ENCODE measurements at places on chromosomes 4 and X.

GRCh38 chr4:61555789-61556188, 355.7 kb downstream of the ADGRL3 start:
- DNase-seq: no peak

DNA sequence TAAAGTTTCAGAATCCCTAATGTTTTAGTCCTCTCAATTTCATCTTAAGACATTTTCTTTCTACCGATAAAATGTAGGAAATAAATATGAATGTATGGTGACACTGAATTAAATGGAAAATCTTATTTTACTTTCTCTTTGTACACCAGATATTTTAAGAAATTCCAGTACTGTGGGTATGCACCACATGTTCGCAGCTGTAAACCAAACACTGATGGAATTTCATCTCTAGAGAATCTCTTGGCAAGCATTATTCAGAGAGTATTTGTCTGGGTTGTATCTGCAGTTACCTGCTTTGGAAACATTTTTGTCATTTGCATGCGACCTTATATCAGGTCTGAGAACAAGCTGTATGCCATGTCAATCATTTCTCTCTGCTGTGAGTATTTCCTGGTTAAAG, 26.9 kb downstream of the C4orf46 start:
- DNase-seq: no peak

DNA sequence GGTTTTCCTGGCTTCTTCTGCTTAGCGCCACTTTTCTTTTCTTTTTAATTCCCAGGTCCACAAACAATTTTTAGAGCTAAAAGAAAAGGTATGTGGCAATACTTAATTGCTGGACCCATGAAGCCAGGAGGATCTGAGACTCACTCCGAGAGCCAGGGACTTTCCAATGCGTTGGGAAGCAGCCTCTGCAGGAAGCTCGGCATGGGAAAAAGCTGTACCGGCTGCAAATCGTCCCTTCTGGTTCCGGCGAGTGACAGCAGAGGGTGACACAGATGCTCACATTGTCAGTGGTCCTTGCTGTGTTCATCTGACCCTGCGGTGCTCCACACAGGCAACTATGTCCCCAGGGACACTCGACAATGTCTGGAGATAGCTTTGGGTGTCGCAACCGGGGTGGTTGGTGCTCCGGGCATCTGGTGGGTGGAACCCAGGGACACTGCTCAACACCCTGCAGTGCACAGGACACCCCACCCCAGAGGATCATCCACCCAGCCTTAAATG, 164.0 kb downstream of the PRKX start:
- no peak for DNase-seq

- DNase-seq: no peak
Observed at GRCh38 chr4:61985426-61985825, 785.3 kb downstream of the ADGRL3 start.

DNA sequence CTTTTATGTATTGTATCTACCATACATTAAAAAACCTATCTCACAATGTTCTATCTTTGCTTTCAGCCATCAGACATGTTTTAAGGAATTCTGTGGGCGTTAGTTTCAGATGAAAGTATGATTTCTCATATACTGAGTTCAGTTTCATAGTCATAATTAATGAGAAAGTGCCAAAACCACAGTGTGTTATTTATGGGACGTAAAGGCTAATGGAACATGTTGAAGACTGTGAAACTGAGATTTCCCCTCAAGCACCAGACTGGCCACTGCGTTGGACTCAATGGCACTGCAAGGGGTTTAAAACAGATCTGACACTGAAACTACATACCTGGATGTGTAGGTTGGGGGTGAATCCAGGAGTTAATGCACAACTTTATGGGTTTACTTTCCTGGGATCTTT, 32.0 kb downstream of the F8 start:
- no peak for DNase-seq

DNA sequence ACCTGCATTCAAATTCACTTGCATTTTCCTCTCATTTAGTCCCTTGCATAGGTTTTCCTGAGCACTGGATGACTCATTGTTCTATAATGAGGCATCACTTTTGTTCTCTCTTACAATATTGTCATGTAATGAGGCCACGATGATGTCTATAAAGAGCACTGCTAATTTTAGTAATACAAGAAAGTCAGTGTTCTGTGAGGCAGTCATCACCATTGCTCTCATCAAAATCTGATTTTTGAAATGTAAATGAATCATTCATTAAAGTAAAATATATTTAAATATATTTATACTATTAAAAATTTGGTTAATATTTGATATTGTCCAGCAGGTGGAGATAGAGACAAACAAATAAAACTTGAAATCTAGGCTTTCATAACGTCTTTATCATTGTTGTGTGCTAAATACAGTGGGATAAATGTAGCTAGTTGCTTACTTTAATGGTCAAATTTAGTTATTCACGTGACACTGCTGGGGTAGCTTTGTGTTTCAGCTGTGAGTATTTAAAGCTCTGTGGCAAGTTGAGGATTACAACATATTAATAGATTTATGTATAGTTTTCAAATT, 15.4 kb downstream of the HMGB2 start:
- DNase-seq: no peak

DNA sequence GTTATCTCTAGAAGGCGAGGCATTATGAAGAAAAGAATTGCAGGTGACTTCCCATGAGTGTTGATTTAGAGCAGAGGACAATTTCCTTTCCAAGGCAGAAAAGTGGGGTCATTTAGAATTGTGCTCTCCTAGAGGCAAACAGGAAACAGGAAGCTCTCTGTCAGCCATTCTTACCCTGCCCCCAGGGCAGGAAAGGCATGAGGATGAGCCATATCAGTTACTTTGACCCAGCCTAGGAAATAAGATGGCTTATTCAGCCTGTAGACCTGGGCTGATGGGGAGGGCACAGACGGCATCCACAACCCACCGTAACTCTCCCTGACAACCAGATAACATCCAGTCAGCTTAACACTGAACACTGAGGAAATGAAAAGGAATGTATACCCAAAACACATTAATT, 88.8 kb upstream of the KDR start:
- no peak for DNase-seq
